ENCODE measurements at places on chromosomes 12 and 14. TPM values are rescaled to one million over a fixed set of nuclear protein-coding genes. Genes with fewer than 3 reads are reported as not detected.

Gene KERA
- 1.2 TPM for total RNA-seq

Gene LRRC10
- total RNA-seq, result not detected

Gene MYRFL
- total RNA-seq, result under 0.01 TPM

Gene C3AR1
- 0.49 TPM for total RNA-seq

Gene GYS2
- not detected for total RNA-seq

Gene ARMH4
- total RNA-seq, result 75.0 TPM

Gene ZCCHC8
- 25.6 TPM for total RNA-seq

Gene STON2
- 27.3 TPM for total RNA-seq

Gene FBXL14
- 15.0 TPM for total RNA-seq

Gene IL26
- total RNA-seq, result not detected

Gene BEGAIN
- total RNA-seq, result 13.8 TPM

Gene SMIM41
- total RNA-seq, result not detected

Gene PPFIA2
- total RNA-seq, result 150 TPM

Gene CLEC14A
- total RNA-seq, result 3.2 TPM

Gene CHGA
- total RNA-seq, result 30.2 TPM

Gene ACTN1
- total RNA-seq, result 21.4 TPM

Gene ADGRD1
- total RNA-seq, result 2.7 TPM

Gene MGST1
- 0.98 TPM for total RNA-seq

Gene SMCO3
- not detected for total RNA-seq

Gene SERPINA10
- total RNA-seq, result not detected

Gene PCK2
- total RNA-seq, result 0.49 TPM

Gene ACADS
- 3.9 TPM for total RNA-seq

Gene KLRB1
- total RNA-seq, result not detected

Gene EML1
- total RNA-seq, result 110 TPM

Gene TMTC1
- total RNA-seq, result 8.9 TPM

Gene AKAP3
- 1.5 TPM for total RNA-seq

Gene WNT5B
- total RNA-seq, result 15.0 TPM

Gene DCN
- total RNA-seq, result 46.7 TPM

Gene C1QL4
- total RNA-seq, result under 0.01 TPM

Gene APOF
- not detected for total RNA-seq

Gene PPP4R4
- total RNA-seq, result 0.49 TPM

Gene MGP
- 12.0 TPM for total RNA-seq

Gene GPR137C
- total RNA-seq, result 32.7 TPM

Gene PLEK2
- total RNA-seq, result not detected

Gene KSR2
- 1.5 TPM for total RNA-seq

Gene SDSL
- total RNA-seq, result 1.5 TPM

Gene SCN8A
- total RNA-seq, result 50.6 TPM

Gene CCDC59
- 28.5 TPM for total RNA-seq

Gene OR4E2
- total RNA-seq, result not detected

Gene FLVCR2
- total RNA-seq, result 1.7 TPM

Gene KLHL33
- 0.25 TPM for total RNA-seq
